HFFc6 (cell line): ENCODE measurements at places on chromosomes 2 and 18.

DNA sequence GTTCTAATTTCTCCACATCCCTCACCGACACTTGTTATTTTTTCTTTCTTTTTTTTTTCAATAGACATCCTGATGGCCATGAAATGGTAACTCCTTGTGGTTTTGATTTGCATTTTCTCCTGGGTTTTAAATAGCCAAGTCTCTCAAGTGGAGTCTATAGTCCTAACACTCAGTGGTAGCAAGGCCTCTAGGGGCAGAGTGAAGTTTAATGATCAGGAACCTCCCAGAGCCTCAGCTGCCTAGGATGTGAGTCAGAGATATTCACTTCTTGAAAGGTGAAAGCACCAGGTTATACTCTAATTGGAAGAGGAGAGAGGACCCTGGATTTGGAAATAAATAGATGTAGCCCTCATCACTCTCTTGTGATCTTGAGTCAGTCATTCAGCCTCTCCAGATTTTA is 62.7 kb upstream of the CAPN13 start:
- DNase-seq, result no peak

GRCh38 chr2:119480718-119481142 is 43.6 kb downstream of the SCTR start:
- DNase-seq, result no peak

DNA sequence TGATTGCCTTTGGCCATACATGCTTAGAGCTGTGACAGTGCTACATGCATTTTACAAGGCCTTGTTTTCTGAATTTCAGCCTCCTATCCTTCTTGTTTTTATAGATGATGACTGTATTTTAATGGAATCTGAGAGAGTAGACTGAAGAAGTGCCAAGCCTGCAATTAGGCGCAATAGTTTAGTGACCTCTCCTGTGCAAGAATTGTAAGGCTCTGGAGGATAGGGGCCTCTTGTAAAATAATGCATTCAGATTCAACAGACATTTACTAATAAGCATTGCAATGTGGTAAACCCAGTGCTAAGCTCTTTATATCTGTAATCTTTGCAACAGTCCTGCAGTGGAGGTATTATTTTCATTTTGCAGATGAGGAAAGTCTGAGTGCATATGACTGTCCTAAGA is 105.5 kb downstream of the TDRD15 start:
- no peak for DNase-seq

- peak; percentile 59 for DNase-seq
Measured at GRCh38 chr18:68176901-68177300, 538.0 kb downstream of the TMX3 start.

GRCh38 chr2:226622484-226622883 is 177.1 kb downstream of the IRS1 start:
- no peak for DNase-seq
